ENCODE measurements at places on chromosomes 6 and 20. TPM values are rescaled to one million over a fixed set of nuclear protein-coding genes. Genes with fewer than 3 reads are reported as not detected.

GSTA4 gene
- 4.9 TPM for total RNA-seq

FBXL4 gene
- 12.4 TPM for total RNA-seq

GRCh38 chr20:29319725-29320124 is 1937.7 kb upstream of the DEFB115 start:
- no peak overlapping the region for H3K4me3 ChIP-seq
- H3K27ac ChIP-seq = no peak overlapping the region
- H3K36me3 ChIP-seq = no peaks in the 10 kb centered on the region
- DNase-seq = no peak

- H3K27me3 ChIP-seq = no peaks in the 10 kb centered on the region
- no peak overlapping the region for H3K4me3 ChIP-seq
- no peaks in the 10 kb centered on the region for H3K36me3 ChIP-seq
- DNase-seq = no peak
Observed at GRCh38 chr6:145055567-145055966, 679.8 kb downstream of the EPM2A start.

DNA sequence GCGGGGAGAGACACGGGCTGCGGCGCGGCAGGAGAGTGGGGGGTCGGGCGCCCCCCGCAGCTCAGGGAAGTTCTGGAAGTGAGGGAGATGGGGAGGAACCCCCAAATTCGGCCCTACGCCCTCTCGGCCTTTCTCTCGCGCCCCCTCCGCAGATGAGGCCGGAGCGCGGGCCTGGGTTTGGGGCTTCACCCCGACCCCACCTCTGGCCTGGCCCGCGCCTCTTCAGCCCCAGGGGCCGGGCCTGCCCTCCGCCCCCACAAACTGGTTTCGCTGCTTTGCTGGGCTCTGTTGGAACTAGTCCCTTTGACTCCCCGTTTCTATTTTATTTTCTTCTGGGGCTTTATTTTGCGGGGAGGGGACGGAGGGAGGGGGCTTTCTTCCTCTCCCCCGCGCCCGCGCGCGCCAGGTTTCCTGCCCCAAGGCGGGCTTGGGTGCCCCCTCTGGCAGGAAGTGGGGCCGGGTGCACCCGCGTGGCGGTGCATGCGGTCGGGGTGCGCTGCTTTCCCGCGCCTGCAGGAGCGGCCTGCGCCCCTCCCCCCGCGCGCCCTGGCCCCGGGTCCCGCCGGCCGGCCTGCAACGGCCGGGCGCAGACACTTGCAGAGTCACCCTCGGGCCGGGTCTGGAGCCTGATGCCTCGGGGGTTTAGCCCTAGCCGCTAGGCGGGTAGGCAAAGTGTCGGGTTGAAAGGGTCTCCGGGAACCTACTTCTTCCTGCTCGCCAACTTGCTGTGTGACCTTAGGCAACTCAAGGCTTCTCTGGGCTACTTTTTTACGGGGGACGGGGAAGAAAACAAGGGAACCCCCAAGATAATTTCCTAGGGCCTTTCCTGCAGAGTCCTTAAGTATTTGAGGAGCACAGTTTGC is 1.3 kb downstream of the HMGA1 start:
- H3K27ac ChIP-seq = peak overlapping the region; percentile 81
- H3K27me3 ChIP-seq = no peaks in the 10 kb centered on the region
- H3K36me3 ChIP-seq = peaks cover 16% of the 10 kb centered on the region
